ENCODE measurements at places on chromosomes 16 and 17. TPM values are rescaled to one million over a fixed set of nuclear protein-coding genes. Genes with fewer than 3 reads are reported as not detected.
A peak's percentile ranks its signal among the peaks of the same experiment; 100 is the strongest.

DNA sequence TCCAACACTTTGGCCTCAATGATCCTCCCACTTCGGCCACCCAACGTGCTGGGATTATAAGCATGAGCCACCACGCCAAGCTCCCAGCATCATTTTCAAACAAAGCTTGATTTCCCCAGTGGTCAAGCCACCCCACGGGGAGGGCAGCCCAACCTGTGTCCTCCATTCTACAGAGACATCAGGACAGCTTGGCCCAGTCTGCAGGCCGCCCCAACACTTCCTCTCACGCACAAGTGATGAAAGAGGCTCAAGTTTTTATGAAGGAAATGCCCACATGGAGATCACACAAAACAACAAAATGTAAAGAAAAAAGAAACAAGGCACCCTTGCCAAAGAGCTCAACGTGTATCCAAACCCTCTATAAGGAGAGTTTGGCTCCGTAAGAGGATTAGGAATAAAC is 112.4 kb downstream of the XYLT1 start:
- H3K4me1 ChIP-seq, result peaks cover 67% of the 10 kb centered on the region
- no peaks in the 10 kb centered on the region for H3K27me3 ChIP-seq
- H3K36me3 ChIP-seq, result no peaks in the 10 kb centered on the region
- H3K27ac ChIP-seq, result peak overlapping the region; percentile 65
- DNase-seq, result no peak
- peak overlapping the region; percentile 47 for H3K4me3 ChIP-seq

GRCh38 chr17:67376415-67376736 is 705 bp upstream of the PITPNC1 start:
- peaks cover 7% of the 10 kb centered on the region for H3K36me3 ChIP-seq
- no peak for DNase-seq
- H3K27ac ChIP-seq, result peak overlapping the region; percentile 69
- H3K4me3 ChIP-seq, result peak overlapping the region; percentile 92

DNA sequence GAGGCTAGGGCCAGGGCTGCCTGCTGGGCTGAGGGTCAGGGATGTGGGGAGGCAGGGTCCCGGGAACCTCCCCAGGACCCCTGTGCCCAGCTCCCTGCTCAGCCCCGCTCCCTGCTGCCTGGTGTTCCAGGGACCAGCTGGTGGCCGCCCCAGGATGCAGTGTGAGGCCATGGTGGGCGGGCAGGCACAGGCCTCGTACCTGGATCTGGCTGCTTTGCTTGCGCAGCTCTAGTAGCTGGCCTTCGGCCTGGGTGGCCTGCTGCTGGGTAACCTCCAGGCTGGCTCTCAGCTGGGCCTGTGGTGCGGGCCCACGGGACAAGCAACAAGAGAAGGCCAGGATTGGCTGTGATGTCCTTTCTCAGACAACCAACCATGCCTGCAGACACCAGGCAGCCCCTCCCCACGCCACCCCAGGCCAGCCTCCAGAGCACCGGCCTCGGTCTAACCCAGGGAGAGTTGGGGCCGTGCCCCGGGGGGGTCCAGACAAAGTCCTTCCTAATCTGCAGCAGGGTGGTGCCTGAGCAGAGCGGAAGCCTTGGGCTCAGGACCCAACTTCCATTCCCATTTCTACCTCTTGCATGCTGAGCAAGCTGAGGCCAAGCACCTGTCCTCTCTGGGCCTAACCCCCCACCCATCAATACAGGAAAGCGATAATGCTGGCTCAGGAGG is 4.1 kb downstream of the TRIM65 start:
- no peaks in the 10 kb centered on the region for H3K36me3 ChIP-seq
- H3K4me3 ChIP-seq, result no peak overlapping the region
- H3K4me1 ChIP-seq, result peaks cover 25% of the 10 kb centered on the region
- peak; percentile 57 for DNase-seq

DNA sequence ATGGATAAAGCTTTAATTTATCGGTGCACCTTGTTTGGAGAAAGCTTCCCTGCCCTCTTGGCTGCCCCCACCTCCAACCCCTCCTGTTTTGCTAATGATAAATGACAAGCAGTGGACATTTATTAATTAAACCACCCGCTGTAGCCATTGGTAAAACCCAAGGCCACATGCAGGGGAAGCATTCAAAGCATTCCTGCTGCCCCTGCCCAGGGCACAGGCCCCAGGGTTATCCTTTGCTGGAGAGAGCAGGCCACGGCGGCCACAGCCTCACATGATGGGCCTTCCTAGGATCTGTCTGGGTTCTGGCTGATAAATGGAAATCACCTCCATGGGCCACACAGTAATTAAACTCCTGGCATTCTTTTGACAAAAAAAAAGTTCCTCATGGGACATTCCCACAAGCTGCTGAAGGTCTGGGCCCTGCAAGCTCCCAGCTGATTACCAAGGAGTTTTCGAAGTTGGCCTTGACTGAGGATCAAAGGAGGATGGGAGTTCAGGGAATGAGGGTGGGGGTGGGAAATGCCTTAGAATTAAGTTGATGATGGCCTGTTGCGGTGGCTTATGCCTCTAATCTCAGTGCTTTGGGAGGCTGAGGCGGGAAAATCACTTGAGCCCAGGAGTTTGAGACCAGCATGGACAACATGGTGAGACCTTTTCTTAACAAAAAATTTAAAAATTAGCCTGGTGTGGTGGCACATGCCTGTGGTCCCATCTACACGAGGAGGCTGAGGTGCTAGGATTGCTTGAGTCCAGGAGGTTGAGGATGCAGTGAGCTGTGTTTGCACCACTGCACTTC is 35.5 kb downstream of the SOST start:
- peaks cover 12% of the 10 kb centered on the region for H3K4me1 ChIP-seq
- no peak overlapping the region for H3K27ac ChIP-seq
- H3K36me3 ChIP-seq, result no peaks in the 10 kb centered on the region
- H3K4me3 ChIP-seq, result no peak overlapping the region
- peaks cover 21% of the 10 kb centered on the region for H3K27me3 ChIP-seq
- no peak for DNase-seq

DNA sequence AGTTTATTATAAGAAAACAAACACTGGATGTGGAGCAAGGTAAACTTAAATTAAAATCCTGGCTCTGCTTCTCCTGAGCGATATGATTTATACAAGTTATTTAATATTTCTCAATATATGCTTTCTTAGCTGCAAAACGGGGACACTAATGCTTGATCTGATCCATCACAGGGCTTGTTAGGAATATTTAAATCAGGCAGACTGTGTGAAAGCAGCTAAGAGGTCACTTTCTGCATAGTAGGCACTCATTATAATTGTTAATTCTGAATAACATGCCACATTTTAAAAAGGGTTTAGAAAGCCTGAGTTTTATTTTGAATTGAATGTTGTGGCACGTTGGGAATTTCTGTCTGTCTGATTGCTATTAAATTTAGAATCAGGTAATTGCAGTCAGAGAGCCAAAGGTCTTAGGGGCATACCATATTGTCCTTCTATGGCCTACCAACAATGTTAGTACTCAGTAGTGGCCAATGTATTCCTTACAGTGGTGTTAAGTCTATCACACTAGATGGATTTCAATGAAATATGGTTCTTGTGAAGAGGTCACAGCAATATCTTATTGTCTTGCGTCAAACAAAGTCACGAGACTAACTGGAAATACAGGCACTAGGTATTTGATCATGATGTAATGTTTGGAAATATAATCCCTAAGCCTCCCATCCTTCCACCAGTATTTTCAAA is 890.0 kb upstream of the CDH8 start:
- DNase-seq, result no peak
- no peak overlapping the region for H3K27ac ChIP-seq
- H3K4me1 ChIP-seq, result no peaks in the 10 kb centered on the region
- no peaks in the 10 kb centered on the region for H3K27me3 ChIP-seq

- H3K27me3 ChIP-seq, result peaks cover 27% of the 10 kb centered on the region
- H3K4me1 ChIP-seq, result no peaks in the 10 kb centered on the region
- DNase-seq, result no peak
- H3K36me3 ChIP-seq, result no peaks in the 10 kb centered on the region
- no peak overlapping the region for H3K27ac ChIP-seq
These were observed 16.5 kb downstream of the TBX2 start for GRCh38 chr17:61416211-61416539.

GRCh38 chr17:83037084-83037873 is 42.1 kb upstream of the METRNL start:
- H3K4me1 ChIP-seq, result no peaks in the 10 kb centered on the region
- no peak overlapping the region for H3K4me3 ChIP-seq

- H3K27me3 ChIP-seq, result no peaks in the 10 kb centered on the region
- H3K27ac ChIP-seq, result no peak overlapping the region
- peaks cover 15% of the 10 kb centered on the region for H3K4me1 ChIP-seq
- DNase-seq, result no peak
- H3K4me3 ChIP-seq, result peak overlapping the region; percentile 45
These were observed 1.8 kb downstream of the NME4 start for GRCh38 chr16:398561-399339.

DNA sequence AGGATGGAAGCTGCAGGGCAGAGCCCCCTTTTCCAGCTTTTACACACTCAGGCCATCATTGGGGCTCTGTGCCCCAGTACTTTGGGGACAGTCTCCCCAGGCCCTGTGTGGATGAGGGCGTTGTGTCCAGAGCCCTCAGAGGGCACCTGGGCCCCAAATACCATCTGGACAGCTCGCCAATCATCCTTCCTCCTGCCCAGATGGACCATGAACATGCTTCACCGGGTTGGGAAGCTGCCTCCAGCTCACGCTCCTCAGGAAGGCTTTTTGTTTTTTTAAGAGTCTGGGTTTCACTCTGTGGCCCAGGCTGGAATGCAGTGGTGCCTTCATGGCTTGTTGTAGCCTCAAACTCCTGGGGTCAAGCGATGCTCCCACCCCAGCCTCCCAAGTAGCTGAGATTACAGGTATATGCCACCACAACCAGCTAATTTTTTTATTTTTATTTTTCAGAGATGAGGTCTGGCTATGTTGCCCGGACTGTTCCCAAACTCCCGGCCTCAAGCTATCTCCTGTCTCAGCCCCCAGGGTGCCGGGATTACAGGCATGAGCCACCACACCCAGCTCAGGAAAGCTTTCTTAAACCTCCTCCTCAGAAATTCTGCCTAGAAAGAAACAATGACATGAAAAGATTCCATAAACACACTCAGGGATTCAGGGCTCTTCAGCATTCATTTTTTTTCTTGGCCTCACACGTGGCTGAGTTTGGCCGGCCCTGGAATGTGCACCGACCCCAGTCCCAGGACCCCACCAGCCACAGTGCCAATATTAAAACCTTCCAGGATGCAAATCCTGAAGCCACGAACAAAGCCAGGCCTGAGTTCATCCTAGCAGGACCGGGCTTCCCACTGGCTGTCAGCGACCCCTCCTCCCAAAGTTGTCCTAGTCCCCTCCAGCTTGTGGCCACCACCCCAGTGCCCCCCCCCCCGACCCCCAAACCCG is 27.4 kb upstream of the ZNF423 start:
- no peak for DNase-seq
- H3K36me3 ChIP-seq, result no peaks in the 10 kb centered on the region
- H3K27ac ChIP-seq, result no peak overlapping the region
- no peak overlapping the region for H3K4me3 ChIP-seq

- H3K27me3 ChIP-seq, result peaks cover 20% of the 10 kb centered on the region
- peaks cover 3% of the 10 kb centered on the region for H3K4me1 ChIP-seq
- no peaks in the 10 kb centered on the region for H3K36me3 ChIP-seq
- H3K4me3 ChIP-seq, result no peak overlapping the region
- no peak overlapping the region for H3K27ac ChIP-seq
- DNase-seq, result no peak
These were observed 497 bp downstream of the CES1 start for GRCh38 chr16:55832425-55832772.

- H3K27me3 ChIP-seq, result peaks cover 7% of the 10 kb centered on the region
- H3K4me1 ChIP-seq, result peaks cover 38% of the 10 kb centered on the region
- peaks cover 14% of the 10 kb centered on the region for H3K36me3 ChIP-seq
- DNase-seq, result peak; percentile 63
- H3K4me3 ChIP-seq, result peak overlapping the region; percentile 81
These were observed 431 bp downstream of the DYNC1LI2 start for GRCh38 chr16:66751053-66751302.

DNA sequence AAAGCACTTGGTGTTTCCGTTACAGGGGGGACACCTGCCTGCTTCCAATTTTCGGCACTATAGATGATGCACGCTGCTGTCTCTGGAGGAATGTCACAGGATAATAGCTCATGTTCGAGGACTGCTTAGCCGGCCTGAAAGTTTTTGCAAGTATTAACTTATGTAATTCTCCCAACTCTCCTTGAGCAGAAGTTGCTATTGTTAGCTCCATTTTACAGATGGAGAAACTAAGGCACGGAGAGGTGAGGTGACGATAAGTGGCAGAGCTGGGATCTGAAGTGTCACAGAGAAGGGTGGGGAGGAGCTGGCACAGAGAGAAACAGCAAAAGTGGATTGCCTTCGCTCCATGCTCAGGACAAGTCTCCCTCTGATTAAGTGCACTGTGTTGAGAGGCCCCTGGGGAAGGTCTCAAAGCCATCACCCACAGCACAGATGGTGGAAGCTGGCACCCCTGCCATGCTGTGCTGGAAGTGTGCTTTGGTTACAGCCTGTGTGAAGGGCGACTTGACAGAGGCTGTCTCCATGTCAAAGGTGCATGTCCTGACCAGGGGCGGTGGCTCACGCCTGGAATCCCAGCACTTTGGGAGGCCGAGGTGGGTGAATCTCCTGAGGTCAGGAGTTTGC is 40.8 kb upstream of the MEAK7 start:
- H3K4me3 ChIP-seq, result no peak overlapping the region
- no peak for DNase-seq
- no peaks in the 10 kb centered on the region for H3K36me3 ChIP-seq
- no peak overlapping the region for H3K27ac ChIP-seq
- H3K4me1 ChIP-seq, result peaks cover 6% of the 10 kb centered on the region

DNA sequence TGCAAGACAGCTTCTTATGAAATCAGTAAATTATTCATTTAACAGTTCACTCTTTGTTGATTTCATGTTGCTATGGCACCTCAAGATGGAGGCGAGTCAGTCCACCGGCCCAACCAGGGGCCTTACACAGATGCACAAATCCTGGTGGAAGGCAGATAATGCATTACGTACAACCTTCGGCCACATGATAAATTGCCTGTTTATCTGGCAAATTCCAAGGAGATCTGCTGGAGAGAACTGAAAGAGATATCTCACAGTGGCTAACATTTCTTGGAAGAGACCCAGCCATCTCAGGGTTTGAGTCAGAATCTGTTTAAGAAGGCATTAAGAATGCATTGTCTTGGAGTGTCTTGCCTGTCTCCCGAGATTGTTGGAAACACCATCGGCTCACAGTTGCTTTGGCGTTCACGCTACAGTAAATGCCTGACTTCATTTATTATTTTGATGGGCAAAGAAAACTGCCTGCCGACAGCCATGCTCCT is 225.6 kb downstream of the MSI2 start:
- no peak for DNase-seq
- peaks cover 4% of the 10 kb centered on the region for H3K36me3 ChIP-seq
- H3K4me1 ChIP-seq, result peaks cover 42% of the 10 kb centered on the region
- H3K4me3 ChIP-seq, result no peak overlapping the region

DNA sequence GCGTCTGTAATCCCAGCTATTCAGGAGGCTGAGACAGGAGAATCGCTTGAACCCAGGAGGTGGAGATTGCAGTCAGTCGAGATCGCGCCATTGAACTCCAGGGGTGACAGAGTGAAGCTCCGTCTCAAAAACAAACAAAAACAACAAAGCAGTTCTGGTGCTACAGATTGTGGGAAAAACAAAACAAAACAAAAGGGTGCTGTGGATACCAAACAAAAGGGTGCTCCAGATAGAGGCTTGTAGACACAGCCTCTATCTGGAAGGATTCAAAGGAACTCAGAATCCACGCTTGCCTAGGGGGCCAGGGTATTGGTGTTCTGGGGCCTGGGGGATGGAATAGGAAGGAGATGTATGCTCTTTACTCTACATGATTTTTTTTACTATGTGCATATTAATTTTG is 2.5 kb downstream of the MYLK3 start:
- H3K36me3 ChIP-seq, result no peaks in the 10 kb centered on the region
- peaks cover 4% of the 10 kb centered on the region for H3K4me1 ChIP-seq
- H3K4me3 ChIP-seq, result no peak overlapping the region
- no peaks in the 10 kb centered on the region for H3K27me3 ChIP-seq

Gene NPIPA5
- 0.43 TPM for total RNA-seq

Gene MAF
- total RNA-seq, result 41.9 TPM

Gene PRR15L
- not detected for total RNA-seq

Gene SLFN14
- not detected for total RNA-seq

Gene ITGB3
- not detected for total RNA-seq

Gene VAT1L
- total RNA-seq, result not detected

Gene CDH13
- total RNA-seq, result not detected

Measured in natural killer cell treated with Interleukin-12 subunit alpha and Interleukin-12 subunit beta and Interleukin-15 and Interleukin-18, amount 100 ng/mL, for 72 hours (primary cell).